ENCODE measurements at places on chromosomes 2 and 18.

GRCh38 chr2:119431976-119432850 lies 559 bp downstream of the TMEM37 start:
- no peak for DNase-seq

DNA sequence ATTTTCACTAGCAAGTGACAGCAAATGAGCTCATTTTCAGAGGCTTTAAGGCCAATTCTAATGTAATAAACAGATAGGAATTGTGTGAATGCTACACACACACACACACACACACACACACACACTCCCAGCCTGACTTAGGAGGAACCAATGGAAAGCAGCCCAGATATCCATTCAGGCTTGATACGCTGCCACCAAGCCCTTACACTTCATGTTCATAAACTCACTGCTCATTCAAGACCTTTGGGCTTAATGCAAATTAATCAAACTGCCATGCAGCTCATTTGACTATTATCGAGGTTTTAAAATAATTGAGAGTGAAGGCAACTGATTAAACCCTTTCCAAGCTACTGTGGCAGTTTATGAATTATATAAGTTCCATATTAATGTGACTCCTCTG lies 298.9 kb upstream of the NCKAP5 start:
- no peak for DNase-seq

GRCh38 chr18:34223164-34223892 lies 1.4 kb downstream of the NOL4 start:
- DNase-seq, result no peak

GRCh38 chr2:218986148-218986761 lies 1.3 kb upstream of the FEV start:
- DNase-seq, result no peak

DNA sequence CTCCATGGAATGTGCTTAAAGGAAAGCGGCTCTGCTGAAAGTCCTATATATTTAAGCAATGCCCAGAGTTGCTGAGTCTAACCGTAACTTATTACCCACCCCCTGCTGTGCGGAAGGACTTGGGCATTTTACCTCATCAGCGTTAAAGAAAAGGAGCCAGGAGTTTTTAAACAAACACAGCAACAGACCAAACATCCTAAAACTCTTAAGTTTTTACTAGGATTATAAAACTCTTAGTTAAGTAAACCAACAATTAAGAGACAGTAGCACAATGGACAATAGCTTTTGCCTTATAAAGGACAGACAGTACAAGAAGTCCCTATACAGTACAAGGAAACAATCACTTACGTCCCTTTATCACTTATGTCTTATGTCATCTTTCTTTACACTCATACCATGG lies 90.2 kb downstream of the ZNF521 start:
- DNase-seq, result no peak

- no peak for DNase-seq
These were observed 29.5 kb upstream of the IL1R2 start for GRCh38 chr2:101962309-101962708.

DNA sequence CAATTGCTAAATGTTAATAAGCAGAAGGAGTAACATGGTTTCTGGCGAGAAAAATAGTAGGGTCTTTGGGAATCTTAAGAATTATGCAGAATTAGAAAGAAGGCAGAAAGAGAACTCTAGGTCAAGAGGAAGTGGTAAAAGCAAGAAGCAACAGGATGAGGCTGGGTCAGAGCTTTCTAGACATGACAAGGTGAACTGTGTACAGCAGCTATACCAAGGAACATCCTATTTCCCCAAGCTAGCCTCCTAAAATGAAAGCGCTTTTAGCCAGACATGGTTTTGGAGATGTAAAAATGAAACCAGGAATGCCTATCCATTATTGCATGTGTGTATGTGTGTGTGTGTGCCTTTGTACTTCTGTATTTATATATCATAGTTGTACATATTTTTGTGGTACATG lies 42.3 kb upstream of the STAT1 start:
- DNase-seq, result no peak

GRCh38 chr2:221561770-221562169 lies 10.3 kb downstream of the EPHA4 start:
- DNase-seq, result no peak

DNA sequence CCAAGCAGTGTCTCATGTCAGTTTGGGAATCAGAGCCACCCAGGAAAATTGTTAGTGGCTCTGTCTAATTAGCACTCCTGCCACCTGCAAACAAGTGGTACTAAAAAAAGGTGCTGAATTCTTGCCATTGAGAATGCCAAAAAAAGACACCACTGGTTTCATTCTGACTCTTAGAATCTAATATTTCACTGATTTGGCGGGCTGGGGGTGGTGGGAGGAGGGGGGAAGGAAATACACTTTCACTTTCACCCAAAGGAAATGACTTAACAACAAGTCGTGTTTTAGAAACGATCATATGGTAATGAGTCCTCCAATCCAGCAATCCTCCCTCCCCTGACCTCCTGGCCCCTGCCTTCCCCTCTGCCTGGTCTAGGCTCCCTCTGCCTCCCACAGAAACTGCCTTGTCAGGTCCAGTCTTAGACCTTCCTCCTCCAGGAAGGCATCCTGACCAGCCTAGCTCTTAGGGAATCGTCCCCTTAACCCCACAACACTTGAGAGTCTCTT lies 4.4 kb upstream of the KLHL29 start:
- DNase-seq, result no peak

DNA sequence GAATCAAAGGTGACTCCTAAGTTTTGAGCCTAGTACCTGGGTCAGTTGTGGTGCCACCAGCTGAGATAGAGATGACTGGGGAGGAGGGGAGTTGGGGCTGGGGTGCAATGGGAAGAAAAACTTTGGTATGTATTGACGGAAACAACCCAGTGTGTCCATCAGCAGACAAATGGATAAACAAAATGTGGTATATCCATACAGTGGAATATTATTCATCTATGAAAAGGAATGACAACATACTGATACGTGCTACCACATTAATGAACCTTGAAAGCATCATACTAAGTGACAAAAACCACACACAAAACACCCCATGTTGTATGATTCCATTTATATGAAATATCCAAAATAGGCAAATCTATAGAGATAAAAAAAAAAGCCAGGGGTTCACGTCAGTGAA lies 41.1 kb upstream of the GPR155 start:
- no peak for DNase-seq

- no peak for DNase-seq
These were observed 3.7 kb upstream of the CRIM1 start for GRCh38 chr2:36351736-36352349.

DNA sequence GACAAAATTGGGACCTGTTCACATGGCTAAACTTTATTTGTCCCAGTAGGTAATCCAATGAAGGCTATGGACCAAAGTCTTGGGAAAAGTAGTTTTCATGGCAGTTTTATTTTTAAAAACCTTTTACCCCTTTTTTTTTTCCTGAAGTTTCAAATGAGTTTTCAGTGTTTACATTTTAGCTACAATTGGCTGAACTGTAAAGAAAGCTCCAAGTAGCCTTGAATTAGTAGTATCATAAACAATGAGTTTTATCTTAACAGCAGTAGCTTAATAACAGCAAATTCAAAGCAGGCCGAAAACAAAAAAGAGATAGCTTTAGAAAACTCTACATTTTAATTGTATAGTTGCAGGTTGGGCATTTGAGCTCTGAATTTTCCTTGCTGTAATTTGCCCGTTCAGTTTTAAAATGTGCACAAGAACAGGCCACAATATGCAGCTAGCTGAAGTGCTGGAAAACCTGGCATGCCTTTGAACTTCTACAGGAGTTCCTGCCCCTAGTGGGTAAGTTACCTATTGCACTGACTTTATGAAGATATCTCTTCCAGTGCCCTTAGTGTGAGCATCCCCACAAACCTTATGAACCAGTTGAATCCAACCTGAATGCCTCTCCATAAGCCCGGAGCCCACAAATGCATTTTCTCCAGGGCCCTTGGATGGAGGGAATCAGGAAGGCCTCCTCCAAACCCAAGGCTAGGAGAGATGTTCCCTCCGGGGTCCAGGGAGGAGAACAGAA lies 106.7 kb downstream of the XRCC5 start:
- no peak for DNase-seq

GRCh38 chr18:47606526-47606925 lies 323.9 kb downstream of the SMAD2 start:
- no peak for DNase-seq

- no peak for DNase-seq
These were observed 3.9 kb upstream of the KLHL29 start for GRCh38 chr2:23381084-23381483.

DNA sequence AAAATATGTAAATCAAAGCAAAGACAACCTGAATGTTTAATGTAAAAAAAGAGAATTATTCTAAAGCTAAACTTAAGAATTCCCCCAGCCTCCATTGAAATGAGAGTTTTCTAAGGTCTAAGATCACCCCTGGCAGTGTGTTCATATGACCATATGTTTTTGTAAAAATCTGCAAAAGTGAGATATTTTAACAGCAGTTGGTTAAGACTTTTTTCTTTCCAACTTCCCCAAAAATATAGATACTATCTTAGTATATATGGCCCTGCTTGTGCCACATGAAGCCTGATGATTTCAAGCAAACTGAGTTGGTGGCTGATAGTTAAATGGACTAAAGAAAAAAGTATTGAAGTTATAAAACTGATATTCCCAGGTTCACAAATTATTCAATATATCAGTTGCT lies 35.4 kb downstream of the ZNF804A start:
- DNase-seq, result no peak

GRCh38 chr18:49869354-49869753 lies 56.0 kb upstream of the ACAA2 start:
- no peak for DNase-seq

DNA sequence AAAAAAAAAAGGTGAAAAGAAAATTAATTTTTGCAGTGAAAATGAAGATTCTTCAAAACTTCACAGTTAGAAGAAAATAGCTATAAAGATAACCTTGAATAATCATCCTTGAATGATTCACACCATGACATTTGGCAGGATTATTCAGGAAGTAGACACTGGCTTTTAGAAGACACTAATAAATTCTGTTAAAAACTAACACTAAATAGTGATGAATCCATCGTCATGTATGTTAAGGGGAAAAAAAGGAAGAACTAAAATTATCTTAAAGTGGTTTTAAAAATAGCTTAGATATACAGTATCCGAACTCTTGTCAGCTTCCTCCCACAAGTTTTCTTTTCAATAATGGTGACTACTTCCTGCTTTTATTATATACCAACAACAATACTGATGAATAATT lies 10.2 kb downstream of the USP37 start:
- no peak for DNase-seq

GRCh38 chr18:78242254-78242643 lies 737.4 kb upstream of the SALL3 start:
- DNase-seq, result no peak

GRCh38 chr2:75562513-75562864 lies 1.8 kb upstream of the EVA1A start:
- DNase-seq, result no peak

- no peak for DNase-seq
These were observed 185.0 kb downstream of the UXS1 start for GRCh38 chr2:106009096-106009495.

GRCh38 chr2:195162194-195162593 lies 494.8 kb upstream of the SLC39A10 start:
- no peak for DNase-seq

DNA sequence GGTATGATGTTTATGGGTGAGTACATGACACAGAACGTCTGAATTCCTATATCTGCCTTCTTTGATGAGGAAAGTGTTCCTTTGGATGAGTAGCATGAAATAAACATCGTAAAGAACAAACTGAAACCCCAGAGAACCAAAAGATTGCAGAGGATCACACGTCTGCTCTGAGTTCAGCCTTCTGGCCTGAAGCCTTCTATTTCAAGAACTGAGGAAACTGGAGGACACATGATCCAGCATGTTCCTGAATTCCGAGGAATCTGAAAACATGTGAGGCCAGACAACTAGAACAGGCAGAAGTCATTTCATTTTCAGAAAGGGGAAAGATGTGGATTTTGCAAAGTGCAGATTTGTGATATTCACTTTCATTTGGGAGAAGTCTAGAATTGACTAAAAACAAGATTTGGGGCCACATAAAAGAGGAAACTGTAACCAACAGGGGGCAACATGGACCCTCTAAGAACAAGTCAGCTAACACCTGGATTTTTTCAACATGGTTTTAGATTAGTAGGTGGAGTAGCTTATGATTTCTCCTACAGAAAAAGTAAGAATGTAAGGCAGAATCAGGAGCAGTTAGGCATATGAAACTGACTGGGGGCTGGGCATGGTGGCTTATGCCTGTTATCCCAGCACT lies 8.3 kb downstream of the SULT6B1 start:
- no peak for DNase-seq

DNA sequence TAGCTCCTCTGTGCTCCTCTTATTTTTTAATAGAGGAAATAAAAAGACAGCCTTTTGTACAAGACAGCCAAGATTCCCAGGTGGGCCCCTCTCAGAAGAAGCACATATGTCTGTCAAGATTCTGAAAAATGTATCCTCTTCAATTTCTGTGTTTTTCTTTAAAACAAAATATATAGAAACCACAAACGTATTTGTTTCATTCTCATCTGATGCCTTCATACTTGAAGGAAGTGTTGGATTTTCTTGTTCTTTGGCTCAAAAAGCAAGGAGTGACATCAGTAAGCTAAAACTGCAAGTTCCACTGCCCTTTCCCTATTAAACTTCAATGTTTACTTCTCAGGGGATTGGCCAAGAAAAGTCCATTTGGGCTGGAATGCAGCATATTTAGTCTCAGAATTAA lies 193.8 kb upstream of the OSR1 start:
- DNase-seq, result no peak

GRCh38 chr18:36640021-36640952 lies 188.5 kb downstream of the TPGS2 start:
- no peak for DNase-seq

DNA sequence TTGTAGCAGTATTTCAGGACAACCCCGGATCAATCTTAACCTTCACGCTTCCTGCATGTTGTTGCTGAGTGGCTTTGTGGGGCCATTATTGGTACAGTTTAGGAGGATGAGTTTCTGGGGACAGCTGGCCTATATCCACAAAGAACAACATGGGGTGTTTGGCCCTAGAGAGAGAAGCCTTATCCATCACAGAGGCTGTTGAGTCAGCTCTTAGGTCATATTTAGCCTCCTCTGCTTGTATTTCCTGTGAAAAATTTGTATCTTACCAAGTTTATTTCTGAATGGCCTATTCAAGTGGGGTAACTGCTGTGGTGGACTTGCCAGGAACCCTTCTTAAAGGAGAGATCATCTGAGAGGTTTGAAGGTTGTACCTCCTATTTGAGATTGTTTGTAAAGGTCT lies 77.6 kb downstream of the MAP4K4 start:
- no peak for DNase-seq

- no peak for DNase-seq
These were observed 119.0 kb downstream of the PMAIP1 start for GRCh38 chr18:60018618-60019462.

GRCh38 chr2:143771939-143772338 lies 642.7 kb downstream of the ARHGAP15 start:
- DNase-seq, result no peak

DNA sequence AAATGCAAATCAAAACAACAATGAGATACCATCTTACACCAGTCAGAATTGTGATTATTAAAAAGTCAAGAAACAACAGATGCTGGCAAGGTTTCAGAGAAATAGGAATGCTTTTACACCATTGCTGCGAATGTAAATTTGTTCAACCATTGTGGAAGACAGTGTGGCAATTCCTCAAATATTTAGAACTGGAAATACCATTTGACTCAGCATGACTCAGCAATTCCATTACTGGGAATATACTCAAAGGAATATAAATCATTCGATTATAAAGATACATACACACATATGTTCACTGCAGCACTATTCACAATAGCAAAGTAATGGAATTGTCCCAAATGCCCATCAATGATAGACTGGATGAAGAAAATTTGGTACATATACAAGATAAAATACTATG lies 516.7 kb downstream of the ERBB4 start:
- no peak for DNase-seq

Data from effector memory CD4-positive, alpha-beta T cell (primary cell).